T-cell (primary cell): ENCODE measurements at places on chromosomes 12 and 14. TPM values are rescaled to one million over a fixed set of nuclear protein-coding genes. Genes with fewer than 3 reads are reported as not detected.

Gene NKX2-1
- not detected for total RNA-seq

Gene DPY19L2
- 3.9 TPM for total RNA-seq

- no peak for DNase-seq
Measured at GRCh38 chr12:29225834-29226233, 76.8 kb downstream of the FAR2 start.

GRCh38 chr14:101527987-101528386 lies 33.3 kb upstream of the DIO3 start:
- no peak for DNase-seq

DNA sequence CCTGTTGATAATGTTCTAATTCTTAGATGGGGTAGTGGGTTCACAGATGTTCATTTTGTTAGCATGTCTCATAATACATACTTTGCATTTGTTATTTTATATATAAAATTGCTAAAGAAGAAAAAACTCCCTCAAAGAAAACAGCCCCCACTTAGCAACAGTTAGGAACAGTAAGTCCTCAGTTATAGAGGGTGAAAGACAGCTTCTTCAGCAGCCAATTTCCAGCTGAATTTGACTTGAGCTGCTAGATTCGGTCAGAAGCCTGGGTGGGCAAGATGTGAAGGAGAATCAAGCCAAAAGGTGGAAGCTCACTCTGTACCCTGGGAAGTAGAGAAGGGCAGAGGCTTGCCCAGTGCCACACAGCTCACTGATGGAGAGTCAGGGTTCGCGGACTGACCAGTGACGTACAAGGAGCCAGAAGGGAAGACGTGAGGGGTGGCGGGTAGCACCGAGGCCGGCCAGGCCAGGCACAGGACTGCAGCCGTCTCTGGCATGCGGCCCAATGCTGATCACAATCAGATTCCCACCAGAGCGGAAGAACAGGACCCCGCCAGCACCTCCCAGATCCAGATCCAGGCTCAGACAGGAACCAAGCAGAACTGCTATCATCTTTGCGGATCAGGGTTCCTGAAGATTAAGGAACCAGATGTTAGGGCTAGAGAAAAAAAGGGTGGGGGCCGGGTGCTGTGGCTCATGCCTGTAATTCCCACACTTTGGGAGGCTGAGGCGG lies 30.4 kb upstream of the VWF start:
- no peak for DNase-seq

- DNase-seq, result no peak
Measured at GRCh38 chr12:22037947-22038346, 8.1 kb upstream of the CMAS start.

GRCh38 chr12:120961604-120962531 lies 16.5 kb upstream of the HNF1A start:
- DNase-seq, result no peak
